Activated CD8-positive, alpha-beta T cell treated with anti-CD3 and anti-CD28 coated beads, Interleukin-2, amount 10 ng/mL, durations not matched to agents 7 days and 5 days (primary cell): ENCODE measurements at places on chromosomes 5 and 9. TPM values are rescaled to one million over a fixed set of nuclear protein-coding genes. Genes with fewer than 3 reads are reported as not detected.

DNA sequence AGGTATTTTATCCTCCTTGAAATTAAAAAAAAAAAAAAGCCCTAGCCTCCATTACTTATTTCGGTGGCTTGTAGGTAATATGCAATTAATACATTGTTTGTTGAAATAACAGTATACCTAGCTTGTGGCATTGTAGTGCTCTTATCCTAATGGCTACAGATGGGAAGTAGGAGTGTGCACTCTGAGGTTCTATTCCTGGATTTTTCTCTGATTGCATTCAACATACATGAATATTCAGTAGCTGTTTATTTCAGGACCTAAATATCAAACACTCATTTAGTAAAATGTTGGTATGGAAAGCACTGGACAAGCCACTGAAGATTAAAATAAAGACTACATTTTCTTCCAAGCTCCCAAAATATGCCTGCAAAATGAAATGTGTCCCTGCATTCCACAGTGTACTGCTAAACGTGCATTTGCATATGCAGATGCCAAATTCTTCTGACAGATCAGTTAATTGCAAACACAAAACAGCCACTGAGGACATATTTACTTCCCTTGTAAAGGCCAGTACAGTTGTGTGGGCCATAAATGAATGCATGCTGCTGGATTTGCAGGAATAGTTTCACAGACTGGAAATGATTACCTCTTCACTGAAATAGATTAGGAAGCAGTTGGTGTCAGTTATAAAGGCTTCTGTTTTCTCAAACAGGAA is 826.1 kb downstream of the PRELID2 start:
- no peak for DNase-seq

- DNase-seq = no peak
These were observed 1931.0 kb upstream of the CDH6 start for GRCh38 chr5:29262339-29263123.

DNA sequence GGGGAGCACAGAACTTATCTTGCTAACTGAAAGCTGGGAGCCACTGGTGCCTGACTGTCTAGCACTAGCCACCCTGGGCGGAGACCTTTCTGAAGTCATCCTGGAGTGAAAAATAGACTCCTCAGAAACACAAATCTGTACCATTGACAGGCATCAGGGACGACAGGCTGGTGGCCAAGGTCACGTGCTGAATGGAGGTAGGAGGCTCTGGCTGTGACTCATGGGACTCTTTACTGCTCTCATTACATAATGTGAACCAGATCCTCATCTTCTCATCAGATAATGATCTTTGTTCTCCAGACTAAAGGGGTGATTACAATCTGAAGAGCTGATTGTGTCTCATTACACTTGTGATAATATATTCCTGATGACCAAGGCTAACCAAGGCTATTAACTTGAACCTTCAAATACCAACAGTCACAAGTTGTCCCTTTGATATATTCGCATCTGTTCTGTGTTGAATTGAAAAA is 91.8 kb downstream of the SEMA5A start:
- DNase-seq = no peak

GRCh38 chr9:18330401-18331309 is 143.3 kb upstream of the ADAMTSL1 start:
- no peak for DNase-seq

GRCh38 chr9:136994180-136994887 is 2.0 kb downstream of the CLIC3 start:
- DNase-seq = no peak

- DNase-seq = no peak
These were observed 155.4 kb upstream of the ANKH start for GRCh38 chr5:15026944-15027343.

DNA sequence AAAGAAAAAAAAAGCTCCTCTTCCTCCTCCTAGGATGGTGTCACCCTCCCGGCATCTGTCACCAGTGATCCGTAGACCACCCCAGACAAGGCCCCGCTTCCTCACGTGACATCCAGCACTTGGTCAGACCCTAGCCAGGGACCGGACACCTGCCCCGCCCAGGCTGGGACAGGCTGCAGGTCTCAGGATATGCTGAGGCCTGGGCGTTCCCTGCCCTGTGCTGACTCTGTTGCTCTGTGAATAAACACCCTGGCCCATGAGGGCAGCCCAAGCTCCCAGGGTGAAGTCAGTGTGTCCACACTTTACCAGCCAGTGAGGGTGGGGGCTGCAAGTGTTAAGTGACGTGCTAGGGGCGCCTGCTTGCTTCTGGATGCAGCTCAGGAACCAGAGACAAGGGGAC is 5.6 kb downstream of the EDF1 start:
- no peak for DNase-seq

DNA sequence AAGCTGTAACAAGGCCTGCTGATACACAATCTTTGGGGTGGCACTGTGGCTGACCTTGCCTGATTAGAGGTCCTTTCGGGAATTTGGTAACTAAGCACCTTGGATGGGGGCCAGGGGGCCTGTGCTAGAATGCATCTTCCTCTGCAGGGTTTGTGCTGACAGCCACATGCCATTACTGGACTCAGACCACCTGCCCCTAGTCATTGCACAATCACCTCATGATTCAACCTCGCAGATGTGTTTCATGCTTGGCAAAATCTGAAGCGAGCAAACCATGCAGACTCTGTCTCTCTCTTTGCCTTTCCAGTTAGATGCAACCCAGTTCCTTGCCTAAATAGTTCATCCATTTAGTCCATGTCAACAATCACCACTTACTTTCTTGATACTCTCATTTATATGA is 96.5 kb upstream of the ERCC6L2 start:
- DNase-seq = no peak

GRCh38 chr5:95899829-95900228 is 61.8 kb downstream of the ELL2 start:
- no peak for DNase-seq

CATSPER3 gene
- total RNA-seq = 0.68 TPM

TRPM6 gene
- not detected for total RNA-seq

TAF1L gene
- not detected for total RNA-seq
